T-helper 2 cell (primary cell): ENCODE measurements at places on chromosomes 6 and 20.

- DNase-seq = no peak
Observed at GRCh38 chr20:48789781-48790472, 37.9 kb downstream of the PREX1 start.

GRCh38 chr6:115982453-115982852 is 78.2 kb downstream of the FRK start:
- no peak for DNase-seq

- DNase-seq = no peak
Observed at GRCh38 chr6:31948753-31949413, 3.0 kb downstream of the CFB start.

DNA sequence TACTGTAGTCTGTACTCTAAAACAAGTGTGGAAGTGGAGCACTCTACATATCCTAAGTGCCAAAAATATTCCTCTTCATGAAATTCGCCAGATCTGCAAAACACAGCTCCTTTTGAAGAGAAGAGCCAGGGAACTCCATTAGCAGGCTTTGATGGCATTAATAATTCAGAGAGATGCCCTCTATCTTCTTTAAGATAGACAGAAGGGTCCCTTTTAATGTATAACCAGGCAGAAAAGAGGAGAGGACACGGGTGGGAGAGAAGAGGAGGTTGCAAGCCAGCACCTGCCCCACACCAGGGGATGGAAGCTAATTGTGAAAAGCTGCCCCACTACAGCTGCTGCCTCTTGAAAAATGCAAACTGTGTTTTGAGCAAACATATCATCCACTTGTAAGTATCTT is 3.7 kb upstream of the RFPL4B start:
- no peak for DNase-seq

DNA sequence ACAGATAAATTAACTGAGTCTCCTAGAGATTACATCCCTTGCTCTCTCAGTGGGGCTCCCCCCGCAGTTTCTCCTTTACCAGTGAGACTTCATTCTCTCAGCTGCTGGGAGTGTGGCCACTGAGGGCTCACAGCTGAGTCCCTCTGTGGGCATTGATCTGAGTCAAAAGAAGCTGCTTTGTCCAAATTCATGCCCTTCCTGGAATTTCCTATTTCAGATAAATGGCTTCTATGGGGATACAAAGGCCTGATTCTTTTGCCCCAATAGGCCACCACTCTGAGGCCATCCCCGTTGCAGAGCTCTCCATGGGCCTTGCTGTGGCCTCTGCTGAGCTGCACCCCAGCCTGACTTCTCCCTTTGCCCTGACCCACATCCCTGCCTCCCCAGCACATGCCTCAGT is 10.0 kb downstream of the CST5 start:
- DNase-seq = no peak

DNA sequence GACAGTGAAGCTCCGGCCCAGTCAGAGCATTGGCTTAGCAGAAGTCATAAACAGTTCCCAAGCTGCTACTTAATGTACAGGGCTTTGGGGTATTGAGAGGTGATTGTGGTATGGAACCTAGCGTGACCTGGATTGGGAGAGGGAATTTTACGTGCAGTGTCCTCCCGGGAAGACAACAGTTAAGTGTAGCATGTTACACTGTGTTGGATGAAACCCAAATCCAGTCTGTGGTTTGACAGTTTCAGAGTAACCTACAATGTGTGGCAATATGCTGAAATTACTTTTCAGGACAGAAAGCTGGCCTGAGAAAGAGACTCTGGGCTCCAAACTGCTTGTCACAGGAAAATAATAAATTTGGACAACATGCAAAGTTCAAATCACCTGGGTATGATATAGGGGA is 28.1 kb upstream of the RALGAPA2 start:
- DNase-seq = no peak

- no peak for DNase-seq
Observed at GRCh38 chr6:490251-491037, 98.9 kb downstream of the IRF4 start.

- DNase-seq = no peak
Observed at GRCh38 chr20:19738951-19739350, 19.1 kb upstream of the RIN2 start.

DNA sequence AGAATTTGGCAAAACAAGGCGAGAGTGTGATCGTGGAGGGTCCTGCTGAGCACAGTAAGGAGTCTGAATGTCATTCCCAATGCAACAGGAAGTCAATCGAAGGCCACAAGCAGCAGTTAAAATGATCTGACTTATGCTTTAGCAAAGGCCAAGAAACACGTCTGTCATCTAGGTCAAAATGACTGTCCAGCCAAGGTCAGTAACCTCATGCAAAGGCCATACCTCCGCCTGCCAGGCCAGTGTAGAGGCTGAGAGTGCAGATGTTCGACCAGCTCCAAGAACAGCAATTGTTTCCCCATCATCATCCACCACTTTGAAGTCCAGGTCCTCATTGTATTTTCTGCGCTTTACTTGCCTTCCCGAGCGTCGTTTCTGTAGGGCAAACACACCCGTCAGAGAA is 105.6 kb downstream of the CHD6 start:
- DNase-seq = no peak

DNA sequence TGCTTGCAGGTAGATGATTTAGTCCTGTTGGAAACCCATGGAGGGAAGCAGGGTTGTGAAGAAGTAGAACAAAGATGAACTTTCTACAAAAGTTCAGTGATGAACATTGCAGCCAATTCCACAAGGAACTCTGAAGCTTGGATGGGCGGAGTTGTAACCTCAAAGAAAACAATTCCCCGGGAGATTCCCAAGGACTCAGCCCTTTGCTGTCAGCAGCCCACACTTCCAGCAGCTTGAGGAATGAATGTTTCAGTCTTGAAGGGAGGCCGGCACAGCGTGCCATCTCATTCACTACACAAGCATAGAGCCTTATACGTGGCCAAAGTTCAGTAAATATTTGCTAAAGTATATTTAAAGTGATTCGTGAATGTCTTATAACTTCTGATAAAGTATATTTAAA is 269.4 kb downstream of the NKAIN2 start:
- DNase-seq = no peak

- DNase-seq = no peak
Observed at GRCh38 chr6:6866656-6867403, 240.9 kb upstream of the RREB1 start.

GRCh38 chr20:5171790-5172164 is 45.0 kb downstream of the CDS2 start:
- no peak for DNase-seq

DNA sequence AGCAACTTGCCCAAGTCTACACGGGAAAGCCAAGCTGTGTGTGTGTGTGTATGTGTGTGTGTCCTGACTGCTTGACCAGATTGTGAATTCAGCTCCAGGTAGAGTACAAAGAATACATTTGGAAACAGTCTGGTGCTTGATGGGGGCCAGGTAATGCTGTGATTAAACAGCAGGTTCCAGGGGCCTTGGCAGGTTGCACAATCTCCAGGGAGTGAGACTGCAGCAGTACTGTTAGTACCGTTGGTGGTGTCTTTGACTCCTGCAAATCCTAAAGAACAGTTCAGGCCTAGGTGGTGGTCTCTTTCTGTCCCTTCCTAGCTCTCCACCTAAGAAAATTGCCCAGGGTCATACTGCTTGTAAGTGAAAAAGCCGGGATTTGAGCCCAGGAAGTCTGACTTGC is 11.2 kb upstream of the PSMF1 start:
- no peak for DNase-seq

DNA sequence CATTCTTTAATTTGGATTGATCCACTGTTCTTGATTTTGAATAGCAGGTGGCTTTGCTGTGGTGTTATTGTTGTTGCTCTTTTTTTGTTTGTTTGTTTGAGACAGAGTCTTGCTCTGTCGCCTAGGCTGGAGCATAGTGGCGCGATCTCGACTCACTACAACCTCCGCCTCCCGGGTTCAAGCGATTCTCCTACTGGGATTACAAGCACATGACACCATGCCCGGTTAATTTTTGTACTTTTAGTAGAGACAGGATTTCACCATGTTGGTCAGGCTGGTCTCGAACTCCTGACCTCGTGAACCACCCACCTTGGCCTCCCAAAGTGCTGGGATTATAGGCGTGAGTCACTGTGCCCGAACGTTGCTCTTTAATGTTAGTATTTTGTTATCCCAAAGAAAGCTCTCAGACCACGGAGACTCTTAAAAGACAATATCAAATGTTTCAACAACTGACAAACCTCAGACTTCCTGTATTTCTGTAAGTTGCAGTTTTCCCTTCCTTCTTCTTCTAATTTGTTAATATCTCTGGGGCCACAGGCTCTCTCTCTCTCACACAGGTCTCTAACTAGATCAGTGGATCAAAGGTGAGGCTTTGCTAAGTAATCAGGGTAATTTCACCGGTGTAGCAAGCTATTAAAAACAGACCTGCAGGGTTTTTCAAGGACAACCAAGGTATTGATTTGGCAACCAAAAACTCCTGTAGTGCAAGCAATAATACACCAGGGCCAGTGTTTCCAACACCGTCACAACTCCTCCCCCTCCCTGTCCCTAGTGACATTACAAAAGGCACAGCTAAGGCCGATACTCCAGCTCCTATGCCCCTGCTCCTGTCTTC is 48.8 kb upstream of the ZNF217 start:
- DNase-seq = peak; percentile 75

DNA sequence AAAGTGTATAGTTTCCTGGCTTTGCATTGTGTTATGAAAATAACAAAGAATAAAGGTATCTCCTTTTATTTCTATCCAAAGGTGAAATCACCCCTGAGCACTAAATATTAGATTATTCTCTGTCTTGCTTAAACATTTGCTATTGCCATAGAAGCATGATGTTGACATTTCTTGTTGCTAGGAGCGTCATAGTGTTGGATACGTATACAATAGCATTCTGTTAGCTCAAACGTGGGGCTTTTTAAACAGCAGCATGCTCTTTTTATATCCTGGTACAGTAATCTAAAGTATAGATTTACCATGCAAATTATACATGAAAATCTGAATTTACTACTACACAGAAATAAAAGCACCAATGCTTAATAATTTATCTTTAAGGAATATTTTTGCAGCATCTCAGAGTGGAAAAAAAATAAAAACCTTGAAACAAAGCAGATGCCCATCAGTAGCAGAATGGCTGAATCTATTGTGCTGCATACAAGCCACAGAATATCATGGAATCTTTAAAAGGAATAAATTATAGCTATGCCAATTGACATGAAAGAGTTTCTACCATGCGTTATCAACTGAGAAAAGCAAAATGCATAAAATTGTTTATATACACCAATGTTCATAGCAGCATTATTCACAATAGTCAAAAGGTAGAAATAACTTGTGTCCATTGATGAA is 9.6 kb upstream of the HSF2 start:
- DNase-seq = no peak

DNA sequence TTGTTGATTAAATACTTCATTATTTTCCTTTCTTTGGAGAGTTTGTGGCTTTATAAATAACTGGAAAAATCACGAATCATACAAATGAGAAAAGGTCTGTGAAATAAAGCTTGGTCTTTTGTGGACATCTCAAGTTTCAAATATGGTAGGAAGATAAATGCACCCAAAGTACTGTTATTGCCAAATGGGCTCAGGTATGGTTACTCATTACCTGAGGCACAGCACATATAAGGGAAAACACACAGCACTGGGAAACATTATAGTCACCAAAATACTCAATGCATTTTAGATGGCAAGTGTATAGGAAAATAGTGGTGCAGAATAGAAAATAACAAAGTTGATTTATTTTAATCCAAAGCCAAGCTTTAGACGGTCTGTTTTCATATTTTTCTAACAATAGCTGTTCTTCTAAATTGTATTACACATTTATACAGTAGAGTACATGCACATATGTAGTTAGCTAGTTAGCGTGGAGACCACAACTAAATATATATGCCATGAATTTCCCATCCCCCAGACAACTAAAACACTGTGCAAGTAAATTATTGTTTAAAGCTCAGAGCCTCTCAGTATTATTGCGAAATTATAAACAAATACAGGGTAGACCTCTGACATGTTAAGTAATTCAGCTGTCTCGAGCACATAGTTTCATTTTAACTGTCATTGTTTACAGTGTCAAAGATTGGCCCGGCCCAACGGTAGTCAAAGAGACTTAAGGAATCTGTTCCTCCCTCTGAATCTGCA is 336.0 kb downstream of the SYNE1 start:
- DNase-seq = no peak

DNA sequence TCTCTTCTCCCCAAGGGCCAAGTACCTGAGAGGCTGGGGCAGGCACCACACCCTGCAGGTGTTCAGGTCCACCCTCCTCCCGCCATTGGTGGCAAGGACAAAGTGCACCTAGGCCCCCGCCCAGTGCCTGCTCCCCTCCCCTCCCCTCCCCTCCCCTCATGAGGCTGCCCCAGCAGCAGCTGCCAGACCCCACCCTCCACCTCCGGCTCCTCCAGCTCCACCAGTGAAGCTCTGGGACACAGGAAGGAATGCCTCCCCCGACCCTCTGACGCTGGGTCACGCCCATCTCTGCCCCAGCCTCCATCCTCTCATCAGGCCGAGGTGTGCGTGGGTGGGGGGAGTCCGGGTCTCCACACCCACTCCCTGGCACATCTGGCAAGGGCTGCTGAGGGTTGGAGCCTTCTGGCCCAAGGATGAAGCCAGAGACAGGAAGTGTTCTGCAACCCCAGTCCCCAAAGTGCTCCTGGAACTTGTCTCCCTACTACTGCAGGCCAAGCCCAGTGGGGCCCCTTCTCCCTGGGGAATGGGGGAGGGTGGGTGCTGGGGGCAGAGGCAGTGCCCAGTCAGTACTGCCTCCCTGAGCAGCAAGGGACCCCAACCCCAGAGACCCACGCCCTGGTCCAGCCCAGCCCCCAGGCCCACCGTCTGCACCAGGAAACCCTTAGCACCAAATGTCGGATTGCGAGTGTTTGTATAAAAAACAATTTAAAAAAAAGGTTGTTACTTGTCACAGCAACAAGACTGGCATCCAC is 1.6 kb upstream of the UCKL1 start:
- no peak for DNase-seq

- no peak for DNase-seq
Observed at GRCh38 chr6:14452567-14453527, 335.3 kb downstream of the CD83 start.

GRCh38 chr6:155170519-155170918 is 93.3 kb upstream of the CLDN20 start:
- no peak for DNase-seq

GRCh38 chr20:58740356-58741308 is 48.0 kb downstream of the NPEPL1 start:
- DNase-seq = no peak

- DNase-seq = no peak
Observed at GRCh38 chr20:50376888-50377459, 133.2 kb upstream of the PTPN1 start.

GRCh38 chr20:60977901-60978300 is 274.2 kb upstream of the CDH4 start:
- no peak for DNase-seq

DNA sequence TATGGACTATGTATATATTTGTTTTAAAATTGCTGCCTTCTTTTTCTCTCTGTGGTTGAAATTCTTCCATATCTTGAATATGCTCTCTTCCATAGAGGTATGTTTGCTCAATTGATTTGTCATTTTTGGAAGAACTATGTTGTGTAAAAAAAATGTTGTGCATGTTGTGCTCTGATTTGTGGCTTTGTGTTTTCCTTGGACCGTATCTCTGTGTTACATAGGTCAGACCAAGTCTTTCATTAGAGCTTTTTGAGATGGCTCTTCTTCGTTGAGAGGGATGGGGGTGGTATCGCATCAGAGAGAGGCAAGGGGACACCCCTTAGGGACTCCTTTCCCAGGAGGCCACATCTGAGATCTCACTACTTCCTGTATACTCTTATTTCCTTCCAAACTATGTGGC is 43.8 kb downstream of the TMEM244 start:
- DNase-seq = no peak

- no peak for DNase-seq
Observed at GRCh38 chr20:62069741-62070216, 4.1 kb upstream of the TAF4 start.

GRCh38 chr6:8282380-8282779 is 153.0 kb downstream of the SLC35B3 start:
- no peak for DNase-seq
